ENCODE measurements at places on chromosomes 2 and 18.

DNA sequence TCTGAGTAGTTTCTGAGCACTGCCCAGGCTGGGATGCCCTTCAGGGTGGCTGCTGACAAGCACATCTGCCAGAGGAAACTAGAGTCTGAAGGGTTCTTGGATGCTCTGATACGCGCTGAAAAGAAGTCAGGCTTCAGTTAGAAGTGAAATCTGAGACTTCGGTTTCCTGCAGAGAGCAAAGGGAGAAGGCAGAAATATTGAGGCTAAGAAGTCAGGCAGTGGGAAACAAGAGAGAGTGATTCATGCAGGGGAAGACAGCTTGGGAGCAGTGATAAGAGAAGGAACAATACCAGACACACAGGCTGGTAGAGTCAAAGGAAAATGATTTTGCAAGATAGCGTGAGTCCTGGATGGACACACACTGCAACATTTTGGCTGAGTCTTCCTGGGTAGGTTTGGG lies 51.0 kb upstream of the BOD1L2 start:
- DNase-seq: no peak

GRCh38 chr2:219643788-219644398 lies 16.5 kb downstream of the SLC4A3 start:
- no peak for DNase-seq

DNA sequence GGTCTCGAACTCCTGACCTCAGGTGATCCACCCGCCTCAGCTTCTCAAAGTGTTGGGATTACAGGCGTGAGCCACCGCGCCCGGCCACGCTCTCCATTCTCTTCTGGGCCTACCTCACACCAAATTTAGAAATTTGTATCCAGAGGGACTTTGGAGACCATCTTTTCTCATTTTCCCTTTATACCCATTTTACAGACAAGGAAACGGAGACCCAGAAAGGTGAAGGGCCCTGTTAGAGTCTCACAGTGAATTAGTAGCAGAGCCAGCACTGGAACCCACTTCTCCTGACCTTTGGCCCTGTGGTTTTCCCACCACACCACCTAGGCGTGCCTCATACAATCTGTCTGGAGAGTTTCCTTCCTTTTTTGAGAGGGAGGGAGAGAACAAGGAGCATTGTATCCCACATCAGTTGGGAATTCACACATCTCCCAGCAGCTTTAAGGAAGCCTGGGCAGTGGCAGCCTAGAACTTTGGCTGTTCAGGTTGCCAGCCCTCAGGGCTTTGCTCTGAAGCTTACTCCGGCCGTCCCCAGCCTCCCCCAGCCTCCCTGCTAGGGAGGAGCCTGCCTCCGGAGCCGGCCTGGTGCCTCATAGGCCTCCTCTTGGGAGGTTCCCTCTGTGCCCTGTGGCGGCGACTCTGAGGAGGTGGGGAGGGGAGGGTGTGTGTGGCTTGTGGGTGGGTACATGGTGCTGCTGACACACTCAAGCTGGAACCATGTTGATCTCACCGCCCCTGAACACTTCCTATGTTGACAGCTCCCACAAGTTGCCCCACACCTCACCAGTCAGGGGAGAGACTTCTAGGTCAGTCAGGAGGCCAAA lies 13.8 kb downstream of the FOSL2 start:
- DNase-seq: peak; percentile 61

GRCh38 chr2:74498500-74499266 lies 720 bp downstream of the LBX2 start:
- no peak for DNase-seq

GRCh38 chr2:224401641-224402342 lies at the start of gene FAM124B:
FAM124B (minus strand) TSS chr2:224402107; CDS start chr2:224401768, 339 bp downstream.
- peak; percentile 16 for DNase-seq

DNA sequence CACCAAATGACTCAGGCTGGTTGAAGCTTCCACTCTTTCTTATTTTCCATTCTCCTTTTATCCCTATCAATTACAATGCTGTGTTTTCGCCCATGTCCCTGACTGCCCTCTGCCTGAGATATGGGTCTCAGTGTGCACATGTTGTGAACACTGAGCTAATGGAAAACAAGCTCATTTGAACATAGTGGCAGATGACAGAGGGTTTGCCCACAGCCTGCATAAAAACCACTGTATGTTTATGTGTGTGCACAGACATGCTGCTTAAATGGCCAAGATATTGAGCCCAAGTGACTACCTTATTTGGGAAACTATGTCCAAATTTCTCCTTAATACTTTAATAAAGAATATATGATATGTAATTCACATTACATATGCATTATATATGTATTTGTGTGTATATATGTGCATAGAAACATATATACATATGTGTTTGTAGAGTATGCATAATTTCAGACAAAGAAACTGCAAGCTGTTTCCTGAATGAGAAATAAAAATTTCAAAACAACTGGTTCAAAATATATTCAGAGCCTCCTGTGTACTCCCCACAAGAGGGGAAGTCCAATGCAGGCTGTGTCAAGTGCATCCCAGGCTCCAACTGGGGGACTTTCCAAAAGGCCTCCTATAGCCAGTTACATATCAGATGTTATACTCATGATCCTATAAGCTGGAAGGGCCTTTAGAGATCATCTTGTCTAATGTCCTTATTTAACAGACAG lies 92.7 kb upstream of the CD302 start:
- DNase-seq: no peak

DNA sequence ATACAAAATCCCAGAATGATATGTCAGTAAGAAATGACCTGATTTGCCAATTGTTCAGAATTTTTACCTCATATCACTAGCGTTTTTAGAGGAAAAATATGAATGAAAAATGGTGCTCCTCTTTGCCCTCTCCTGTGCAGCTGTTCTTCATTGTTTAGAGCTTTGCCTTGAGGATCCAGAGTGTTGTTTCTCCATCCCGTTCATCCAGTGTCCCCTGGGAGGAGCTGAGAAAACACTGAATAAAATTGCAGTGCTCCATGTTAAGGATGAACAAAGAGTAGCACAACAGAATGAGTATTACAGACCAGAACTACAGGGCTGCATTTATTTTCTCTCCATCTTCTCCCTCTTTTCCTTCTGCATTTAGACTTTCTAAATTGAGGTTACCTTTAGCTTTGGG lies 133.1 kb downstream of the ADCYAP1 start:
- no peak for DNase-seq

GRCh38 chr2:39696838-39697237 lies 31.1 kb downstream of the TMEM178A start:
- no peak for DNase-seq

- no peak for DNase-seq
Observed at GRCh38 chr2:88437010-88437409, 15.5 kb downstream of the FOXI3 start.
